ENCODE measurements at places on chromosomes 6 and 20. TPM values are rescaled to one million over a fixed set of nuclear protein-coding genes. Genes with fewer than 3 reads are reported as not detected.
A peak's percentile ranks its signal among the peaks of the same experiment; 100 is the strongest.

MICB gene
- 17.2 TPM for total RNA-seq

UBE2V1 gene
- total RNA-seq: 31.7 TPM

METTL24 gene
- 2.6 TPM for total RNA-seq

- DNase-seq: peak; percentile 38
These were observed 40.4 kb downstream of the IRF4 start for GRCh38 chr6:431986-432385.

DNA sequence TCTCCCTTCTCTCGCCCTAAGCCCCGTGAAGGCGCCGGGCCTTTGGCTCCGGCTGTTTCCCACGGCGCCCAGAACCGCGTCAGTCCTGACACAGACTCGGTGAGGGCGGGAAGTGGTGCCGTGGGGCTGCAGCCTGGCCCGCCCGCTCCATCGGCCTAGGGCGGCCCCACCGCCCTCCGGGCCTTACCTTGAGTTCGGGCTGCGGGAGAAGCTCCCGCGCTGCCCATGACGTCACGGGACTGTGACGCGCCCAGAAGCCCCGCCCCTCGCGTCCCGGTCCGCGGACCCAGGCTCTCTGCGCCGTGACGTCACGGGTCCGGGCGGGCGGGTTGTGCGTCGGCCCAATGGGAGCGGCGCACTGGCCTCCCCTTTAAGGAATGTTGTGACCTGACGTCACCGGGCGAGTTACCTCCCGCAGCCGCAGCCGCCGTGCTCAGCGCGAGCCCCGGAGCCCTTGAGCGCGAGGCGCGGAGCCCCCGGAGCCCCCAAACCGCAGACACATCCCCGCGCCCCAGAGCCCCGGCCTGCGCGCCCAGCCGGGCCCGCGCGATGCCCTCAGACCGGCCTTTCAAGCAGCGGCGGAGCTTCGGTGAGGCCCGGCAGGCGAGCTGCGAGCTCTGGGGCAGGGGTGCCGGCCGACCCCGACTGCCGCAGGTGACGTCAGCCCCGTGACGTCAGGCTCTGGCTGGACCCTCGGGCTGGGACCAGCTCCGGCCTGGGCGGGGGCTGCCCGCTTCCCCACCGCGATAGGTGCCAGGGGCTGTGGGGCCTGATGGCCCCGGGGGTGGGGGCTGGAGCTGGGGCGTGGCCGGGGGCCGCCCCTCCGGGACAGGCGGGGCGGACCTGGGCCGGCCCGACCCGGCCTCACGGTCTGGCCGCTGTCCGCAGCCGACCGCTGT is at the start of gene MAP1LC3A:
Gene MAP1LC3A, plus strand, starts transcription at position 399 of the 899 bp plus-strand sequence. Its CDS starts 151 bp downstream, at position 550.
- peak; percentile 97 for DNase-seq

DNA sequence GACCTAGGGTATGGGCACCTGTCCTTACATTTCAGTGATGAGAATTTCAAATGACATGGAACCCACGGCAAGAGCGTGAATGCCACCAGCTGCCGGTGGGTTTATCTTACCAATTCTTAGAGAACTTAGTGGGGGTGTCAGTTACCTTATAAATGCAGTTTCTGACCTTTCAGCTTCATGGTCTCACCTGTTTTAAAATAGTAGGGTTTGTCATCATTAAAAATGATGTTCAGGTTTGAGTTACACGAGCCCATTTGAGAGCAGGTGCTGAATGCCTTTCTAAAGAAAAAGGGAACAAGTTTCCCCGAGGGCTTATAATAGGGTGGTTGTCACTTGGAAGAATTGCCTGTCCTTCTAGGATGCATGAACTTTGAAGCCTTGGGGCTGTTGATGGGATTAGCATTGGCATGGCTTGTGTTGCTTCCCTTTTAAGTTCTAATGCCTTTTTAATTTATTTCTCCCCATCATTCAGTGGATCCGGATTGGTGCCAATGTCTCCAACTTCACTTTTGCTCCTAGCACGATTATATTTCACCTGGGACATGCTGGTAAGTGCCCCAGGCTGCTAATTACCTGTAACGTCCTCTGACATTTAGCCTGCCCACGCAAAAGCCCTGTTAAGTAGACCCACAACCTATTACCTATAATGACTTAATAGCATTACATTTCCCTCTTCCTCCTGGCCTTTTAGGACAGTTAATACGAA is 27.9 kb downstream of the GHRH start:
- DNase-seq: no peak

DNA sequence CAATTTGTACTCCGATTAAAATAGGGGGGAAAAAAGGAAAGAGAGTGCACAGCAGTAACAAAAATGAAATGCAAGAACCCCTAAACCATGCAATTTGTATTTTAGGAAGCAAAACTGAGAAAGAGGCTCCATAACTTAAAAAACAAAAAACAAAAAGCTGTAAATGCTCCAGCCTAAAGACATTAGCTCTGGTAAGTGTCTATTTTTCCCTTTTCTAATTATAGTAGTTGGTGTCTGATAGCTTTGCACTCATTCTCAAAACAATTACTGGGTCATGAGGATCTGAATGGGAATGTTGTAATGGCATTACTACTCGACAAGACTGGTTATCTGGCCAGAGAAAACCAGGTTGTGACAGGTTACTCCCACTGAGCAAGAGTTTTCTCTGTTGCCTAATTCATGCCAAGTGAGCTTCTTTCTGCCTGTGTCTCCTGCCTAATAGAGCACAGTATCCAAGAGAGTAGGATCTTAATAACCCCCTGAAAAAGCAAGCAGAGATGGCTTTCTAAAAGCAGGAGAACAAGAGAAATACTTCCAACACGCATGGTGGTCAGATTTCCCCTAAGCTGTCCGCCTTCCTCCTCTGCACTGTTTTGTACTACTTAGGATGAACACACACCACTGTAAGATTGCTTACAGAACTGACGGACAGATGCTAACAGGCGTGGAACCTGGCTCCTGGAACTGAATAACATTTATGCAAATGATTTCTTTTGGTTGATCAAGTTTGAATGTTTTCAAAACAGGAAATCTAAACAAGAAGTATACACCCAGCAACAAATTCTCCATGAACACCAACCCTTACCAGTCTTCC is 86.4 kb downstream of the FKBP5 start:
- peak; percentile 69 for DNase-seq

- DNase-seq: no peak
These were observed 27.0 kb upstream of the PRL start for GRCh38 chr6:22323848-22324247.

DNA sequence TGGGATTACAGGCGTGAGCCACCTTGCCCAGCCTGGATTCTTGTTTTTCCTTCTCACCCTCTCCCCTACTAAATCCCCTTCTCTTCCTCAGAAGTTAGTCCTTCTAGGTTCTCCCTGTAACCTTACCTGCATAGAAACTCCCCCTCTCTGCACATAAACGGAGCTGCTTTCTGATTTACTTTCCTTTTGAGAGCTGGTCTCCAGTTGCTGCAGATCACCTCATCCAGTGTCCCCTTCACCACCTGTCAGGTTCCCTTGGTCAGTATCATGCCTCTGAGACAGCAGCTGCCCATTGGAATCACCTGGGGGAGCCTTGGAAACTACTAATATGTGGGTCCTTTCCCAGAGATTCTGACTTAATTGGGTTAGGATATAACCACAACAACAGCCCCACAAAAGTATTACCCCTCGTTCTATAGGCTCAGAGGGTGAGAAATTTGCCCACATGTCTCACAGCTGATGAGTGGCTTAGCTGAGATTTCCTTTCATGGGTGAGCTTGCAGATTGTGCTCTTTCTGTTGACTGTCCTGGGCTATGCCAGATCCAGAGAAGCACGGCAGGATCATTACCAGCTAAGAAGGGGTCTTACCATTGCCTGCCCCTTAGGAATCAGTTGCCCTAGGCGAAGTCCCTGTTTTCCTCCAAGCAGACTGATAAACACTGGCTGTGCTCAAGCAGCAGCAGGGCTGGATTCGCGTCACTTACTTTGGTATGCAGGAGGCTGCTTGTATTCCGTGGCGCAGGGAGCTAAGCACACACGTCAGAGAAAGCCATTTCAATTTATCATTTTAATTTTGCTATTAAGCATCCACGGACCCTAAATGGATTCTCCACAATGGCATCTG is 51.3 kb downstream of the AKAP12 start:
- DNase-seq: peak; percentile 88

DNA sequence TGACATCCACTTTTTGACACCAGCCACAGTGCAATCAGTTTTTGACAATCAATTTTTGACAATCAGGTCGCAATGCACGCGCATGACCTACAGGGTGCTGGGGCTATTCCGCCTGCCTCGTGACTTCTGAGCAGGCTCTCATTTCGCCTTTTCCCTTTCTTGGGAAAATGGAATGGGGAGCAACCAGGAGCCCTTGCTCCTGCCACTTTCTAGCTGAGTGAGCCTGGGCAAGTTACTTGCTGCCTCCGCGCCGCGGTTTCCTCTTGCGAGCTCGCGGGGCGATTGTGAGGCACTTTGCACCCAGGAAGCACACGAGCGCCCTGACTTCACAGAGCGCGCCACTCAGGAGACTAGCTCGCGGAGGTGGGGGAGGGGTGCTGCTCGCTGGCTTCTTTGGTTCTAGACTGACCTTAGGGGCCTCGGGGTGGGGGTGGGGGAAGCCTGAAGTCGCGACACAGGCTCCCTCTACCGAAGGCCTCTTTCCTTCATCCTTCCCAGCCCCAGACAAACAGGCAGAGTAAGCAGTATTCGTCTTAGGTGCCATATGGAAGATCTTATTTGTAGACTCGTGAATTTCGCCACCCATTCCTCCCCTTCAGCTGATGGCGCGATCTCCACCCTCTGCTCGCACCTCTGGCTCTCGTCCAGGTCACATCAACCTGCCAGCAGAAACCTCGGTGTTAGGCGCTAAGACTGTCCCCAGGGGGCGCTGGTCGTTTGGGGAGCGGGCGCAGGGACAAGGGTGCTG is 4.6 kb downstream of the TP53TG5 start:
- peak; percentile 59 for DNase-seq

DNA sequence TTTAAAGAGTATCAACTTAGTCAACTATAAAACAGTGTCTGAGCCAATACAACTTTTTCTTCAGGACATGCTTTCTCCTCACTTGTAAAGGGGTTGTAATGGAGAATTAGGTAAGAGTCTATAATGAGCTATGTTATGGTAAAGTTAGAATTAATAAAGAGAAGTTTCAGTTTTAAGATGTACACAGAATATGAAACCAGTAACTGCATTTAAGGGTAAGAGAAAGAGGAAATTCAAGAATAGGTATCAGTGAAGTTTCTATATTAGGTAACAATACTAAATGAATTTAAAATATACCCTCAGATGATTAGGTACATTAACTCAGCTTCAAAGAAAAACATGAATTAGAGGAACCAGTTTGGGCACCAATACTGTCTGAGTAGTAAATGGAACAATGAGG is 1444.3 kb upstream of the ADGRB3 start:
- no peak for DNase-seq
